ENCODE measurements at places on chromosomes 5 and 9. TPM values are rescaled to one million over a fixed set of nuclear protein-coding genes. Genes with fewer than 3 reads are reported as not detected.
A peak's percentile ranks its signal among the peaks of the same experiment; 100 is the strongest.

GRCh38 chr5:108629779-108630528 is 117.7 kb upstream of the FER start:
- no peak for DNase-seq

- DNase-seq: no peak
These were observed 19.4 kb downstream of the ENHO start for GRCh38 chr9:34503406-34503805.

DNA sequence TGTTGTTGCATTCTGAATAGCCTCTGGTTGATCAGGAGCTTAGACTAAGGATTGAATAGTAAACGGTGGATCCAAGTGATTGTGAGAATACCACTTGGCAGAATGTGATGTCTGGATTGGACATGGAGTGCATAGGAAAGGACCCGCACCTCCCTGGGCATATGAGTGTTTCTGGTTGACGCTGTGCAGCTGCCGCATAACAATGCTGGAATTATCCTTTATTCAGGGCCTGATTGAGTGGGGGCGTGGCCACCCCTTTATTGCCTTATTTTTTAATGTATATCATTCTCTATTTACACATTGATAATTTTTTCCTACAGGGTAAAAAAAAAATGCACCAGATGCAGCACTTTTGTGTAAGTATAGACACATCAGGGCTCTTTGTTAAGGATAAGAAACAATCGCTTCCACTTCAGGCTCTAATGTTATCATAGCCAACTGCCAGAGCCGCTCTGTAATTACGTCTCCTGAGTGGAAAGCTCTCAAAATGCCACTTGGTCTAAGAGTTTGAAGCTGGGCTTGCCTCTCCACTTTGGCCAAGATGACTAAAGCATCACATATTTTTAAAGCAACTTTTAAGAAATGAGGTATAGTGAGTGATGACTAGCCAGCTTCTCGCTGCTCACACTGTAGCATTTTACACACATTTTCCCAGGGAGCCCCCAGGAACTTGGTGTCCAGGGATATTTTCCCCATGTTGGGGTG is 5.7 kb downstream of the FGD3 start:
- DNase-seq: no peak

- no peak for DNase-seq
These were observed 1124.7 kb upstream of the WWC1 start for GRCh38 chr5:167166696-167167095.

DNA sequence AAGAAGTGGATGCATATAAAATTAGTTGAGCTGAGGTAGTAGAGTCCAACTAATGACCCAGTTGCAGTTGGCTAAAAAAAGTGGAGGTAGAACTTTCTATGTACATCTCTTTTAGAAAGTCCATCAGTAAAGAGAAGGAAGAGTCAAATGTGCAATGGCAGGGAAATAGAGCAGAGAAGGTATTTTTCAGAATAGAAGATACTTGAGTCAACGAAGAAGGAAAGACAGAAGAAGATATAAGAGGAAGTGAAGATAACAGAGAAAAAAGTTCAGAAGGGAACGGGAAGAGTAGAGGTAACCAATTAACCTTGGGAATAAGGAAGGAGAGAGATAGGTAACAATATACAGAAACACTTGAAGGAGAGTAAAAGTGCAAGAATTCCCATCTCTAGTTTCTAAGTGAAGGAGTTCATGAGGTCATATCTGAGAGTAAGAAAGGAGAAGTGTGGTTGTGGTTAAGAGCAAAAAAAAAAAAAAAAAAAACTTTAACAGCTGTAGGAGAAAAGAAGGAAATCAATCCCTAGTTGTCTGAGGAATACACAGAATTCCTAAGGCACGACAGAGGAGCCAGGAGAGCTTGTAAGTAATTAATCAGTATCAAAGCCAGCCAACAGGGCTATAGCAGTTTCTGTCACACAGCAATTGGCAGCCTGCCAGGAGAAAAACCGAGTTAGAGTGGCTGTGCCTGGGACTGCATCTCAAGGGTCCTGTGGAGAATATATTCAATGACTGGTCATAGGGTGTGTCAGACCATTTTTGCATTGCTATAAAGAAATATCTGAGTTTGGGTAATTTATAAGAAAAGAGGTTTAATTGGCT is 61.0 kb downstream of the ARL15 start:
- no peak for DNase-seq

The PCDH12 gene
- not detected for polyA plus RNA-seq

DNA sequence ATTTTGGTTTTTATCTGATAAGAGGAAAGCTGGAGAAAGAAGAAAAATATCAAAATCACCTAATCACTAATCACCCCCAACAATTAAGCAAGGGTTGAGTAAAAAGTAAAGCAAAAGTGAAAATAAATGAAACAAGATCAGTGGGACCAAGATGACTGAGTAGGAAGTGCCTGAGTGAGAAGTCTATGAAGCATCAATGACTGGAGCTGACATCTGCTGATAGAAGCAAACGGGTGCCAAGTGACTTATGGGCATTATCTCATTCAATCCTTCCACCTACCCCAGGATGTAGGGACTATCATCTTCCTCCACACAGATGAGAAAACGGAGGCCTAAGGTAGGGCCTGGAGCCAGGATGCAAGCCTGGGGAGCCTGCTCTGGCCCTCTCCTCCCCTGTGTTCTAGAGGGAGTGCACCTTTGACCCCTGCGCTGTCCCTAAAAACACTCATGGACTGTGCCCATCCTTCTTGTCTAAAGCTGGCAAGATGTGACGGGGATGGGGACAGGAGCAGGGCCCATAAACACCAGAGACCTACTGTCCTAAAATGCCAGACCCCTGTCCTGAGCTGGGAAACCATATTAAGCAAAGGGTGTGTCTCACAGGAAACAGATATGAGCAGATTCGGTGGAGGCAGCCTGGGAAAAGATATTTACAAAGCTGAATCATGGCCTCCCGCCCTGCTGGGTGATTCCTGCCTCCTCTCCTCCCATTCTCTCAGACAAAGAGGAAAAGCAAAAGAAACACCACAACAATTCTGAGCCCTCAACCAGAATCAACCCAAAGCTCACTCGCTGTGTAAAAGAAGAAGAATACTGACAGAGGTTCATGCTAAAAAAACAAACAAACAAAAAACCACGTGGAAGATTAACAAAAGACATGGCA is 116.0 kb downstream of the AUH start:
- DNase-seq: peak; percentile 15

GRCh38 chr9:135533113-135533512 is 11.9 kb downstream of the LCN1 start:
- no peak for DNase-seq

The F2RL2 gene
- polyA plus RNA-seq: 5.6 TPM

The MZB1 gene
- 0.09 TPM for polyA plus RNA-seq

DNA sequence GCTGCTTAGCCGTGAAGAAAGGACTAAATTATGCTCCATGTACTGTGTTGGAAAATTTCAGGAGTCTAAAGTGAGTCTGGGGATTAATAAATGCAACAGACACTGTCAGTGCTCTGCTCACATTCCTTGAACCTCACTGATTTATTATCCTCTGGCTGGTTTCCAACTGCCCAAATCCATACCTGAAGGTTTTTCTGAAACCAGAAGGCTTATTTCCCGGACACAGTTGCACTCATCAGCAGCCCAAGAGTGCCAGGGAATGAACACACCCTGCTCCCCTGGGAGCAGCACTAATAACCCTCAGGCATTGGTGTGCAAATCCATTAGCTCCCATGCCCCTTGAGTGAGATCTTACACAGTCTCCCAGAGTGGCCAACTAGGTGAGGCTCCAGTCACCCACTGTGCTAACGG is 38.7 kb downstream of the F2R start:
- DNase-seq: no peak

- DNase-seq: no peak
These were observed 9.5 kb downstream of the GZMK start for GRCh38 chr5:55033568-55033967.

DNA sequence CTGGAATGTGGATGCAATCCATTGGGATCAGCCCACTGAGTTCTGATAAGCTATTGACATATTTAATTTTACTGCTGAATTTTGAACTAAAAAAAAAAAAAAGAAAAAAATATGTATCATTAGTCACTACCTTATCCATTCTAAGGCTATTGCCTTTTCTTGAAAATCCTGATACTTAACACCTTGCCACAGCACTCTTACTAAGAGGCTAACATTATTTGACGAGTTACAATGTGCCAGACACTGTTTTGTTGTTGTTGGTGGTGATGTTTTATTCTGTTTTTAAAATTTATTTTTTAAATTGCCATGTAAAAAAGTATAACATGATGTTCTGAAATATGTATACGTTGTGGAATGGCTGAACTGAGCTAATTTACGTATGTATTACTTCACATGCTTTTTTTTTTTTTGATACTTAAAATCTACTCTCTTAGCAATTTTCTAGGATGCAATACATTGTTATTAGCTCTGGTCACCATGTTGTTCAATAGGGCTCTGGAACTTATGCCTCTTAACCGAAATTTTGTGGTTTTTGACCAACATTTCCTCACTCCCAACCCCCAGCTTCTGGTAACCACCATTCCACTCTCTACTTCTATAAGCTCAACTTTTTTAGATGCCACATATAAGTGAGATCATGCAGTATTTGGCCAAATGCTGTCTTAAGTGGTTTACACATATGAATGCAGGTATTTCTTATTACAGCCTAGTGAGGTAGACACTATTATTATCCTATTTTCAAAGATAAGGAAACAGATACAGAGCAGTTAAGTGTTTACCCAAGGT is 134.8 kb upstream of the PCA3 start:
- DNase-seq: no peak

GRCh38 chr5:38615981-38616451 is 59.6 kb upstream of the LIFR start:
- no peak for DNase-seq

DNA sequence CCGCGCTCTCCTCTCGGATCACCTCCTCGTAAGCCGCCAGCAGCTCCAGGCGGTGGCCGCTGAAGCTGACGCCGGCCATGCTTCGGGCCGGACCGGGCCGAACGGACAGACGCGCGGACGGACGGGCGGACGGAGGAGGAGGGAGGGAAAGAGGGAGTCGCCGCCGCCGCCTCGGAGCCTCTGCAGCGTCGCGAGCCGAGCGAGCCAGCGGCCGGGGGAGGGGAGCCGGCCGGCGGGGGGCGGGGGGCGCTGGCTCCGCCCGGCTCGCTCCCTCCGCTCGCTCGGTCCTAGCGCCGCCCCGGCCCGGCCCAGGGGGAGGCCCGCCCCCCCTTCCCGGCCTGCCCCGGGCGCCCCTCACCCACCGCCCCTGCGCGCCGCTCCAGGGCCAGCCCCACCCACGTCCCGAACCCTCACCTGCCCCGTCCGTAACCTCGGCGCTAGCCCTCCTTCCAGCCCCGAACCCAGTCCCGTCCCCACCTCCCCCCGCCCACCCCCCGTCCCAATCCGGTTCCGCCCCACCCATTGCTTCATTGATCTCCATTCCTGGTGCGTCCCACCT is at the start of gene DBN1:
Gene DBN1 (minus strand): TSS at position 192 of the 559 bp plus-strand sequence. CDS start 113 bp downstream, at position 79.
- peak; percentile 44 for DNase-seq

The MARCOL gene
- 0.11 TPM for polyA plus RNA-seq

The PCDHA4 gene
- 1.9 TPM for polyA plus RNA-seq

The CBY3 gene
- not detected for polyA plus RNA-seq

GRCh38 chr9:104319685-104320084 is 184.4 kb upstream of the OR13F1 start:
- DNase-seq: no peak

- no peak for DNase-seq
These were observed 79.9 kb downstream of the GAPVD1 start for GRCh38 chr9:125341566-125341965.

DNA sequence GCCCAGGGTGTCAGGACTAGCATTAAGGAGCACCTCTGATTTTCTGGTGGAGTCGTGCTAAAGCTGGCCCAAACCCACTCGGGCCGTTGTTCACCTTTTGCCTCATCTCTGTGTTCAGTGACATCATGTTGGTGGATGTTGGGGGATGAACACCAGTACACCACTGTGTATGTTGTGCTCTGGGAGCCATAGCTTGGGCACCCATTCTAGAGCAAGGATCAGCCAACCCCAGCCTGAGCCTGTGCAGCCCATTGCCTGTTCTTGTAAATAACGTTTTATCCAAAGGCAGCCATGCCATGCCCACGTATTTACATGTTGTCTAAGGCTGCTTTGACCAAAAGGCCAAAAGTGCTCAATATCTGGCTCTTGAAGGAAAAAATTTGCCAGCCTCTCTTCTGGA is 245.6 kb downstream of the FANCC start:
- no peak for DNase-seq

GRCh38 chr9:72681283-72681630 is 159.8 kb downstream of the TMC1 start:
- DNase-seq: no peak

GRCh38 chr9:77595426-77596095 is 52.6 kb downstream of the GNA14 start:
- DNase-seq: no peak

DNA sequence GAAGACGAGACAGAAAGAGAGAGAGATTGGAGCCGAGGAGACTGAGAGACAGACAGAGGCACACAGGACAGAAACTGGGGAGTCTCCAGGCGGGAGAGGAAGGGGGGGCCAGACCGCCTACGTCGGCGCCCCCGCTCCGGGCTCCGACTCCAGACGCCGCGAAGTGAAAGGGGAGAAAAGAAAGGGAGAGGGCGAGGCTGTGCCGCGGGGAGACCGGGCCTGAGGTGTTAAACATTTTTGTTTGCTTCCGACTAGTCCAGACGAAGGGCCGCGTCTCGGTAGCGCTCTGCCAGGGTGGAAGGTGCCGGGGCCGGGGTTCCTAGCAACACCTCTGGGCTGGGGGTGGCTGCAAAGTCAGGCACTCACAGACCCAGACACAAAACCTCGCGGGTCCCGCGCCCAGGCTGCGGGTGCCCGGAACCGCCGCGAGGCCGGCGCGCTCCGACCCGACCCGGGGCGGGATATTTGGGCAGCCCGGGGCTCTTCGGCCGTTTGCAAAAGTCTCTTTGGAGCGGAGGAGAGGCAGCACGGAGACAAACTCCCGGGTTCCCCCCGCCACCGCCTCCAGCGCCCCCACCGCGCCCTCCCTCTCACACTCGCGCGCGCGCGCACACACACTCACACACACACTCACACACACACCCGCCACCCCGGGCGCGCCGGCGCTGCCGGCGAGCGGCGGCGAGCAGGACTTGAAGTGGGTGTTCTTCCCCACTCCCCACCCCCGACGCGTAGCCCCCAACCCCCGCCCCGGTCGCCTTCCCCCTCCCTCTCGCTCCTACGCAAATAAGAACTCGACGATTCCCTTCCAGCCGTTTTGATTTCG is 626 bp upstream of the FST start:
- peak; percentile 41 for DNase-seq

- peak; percentile 4 for DNase-seq
These were observed 51.6 kb downstream of the ENTREP1 start for GRCh38 chr9:69376651-69377050.

DNA sequence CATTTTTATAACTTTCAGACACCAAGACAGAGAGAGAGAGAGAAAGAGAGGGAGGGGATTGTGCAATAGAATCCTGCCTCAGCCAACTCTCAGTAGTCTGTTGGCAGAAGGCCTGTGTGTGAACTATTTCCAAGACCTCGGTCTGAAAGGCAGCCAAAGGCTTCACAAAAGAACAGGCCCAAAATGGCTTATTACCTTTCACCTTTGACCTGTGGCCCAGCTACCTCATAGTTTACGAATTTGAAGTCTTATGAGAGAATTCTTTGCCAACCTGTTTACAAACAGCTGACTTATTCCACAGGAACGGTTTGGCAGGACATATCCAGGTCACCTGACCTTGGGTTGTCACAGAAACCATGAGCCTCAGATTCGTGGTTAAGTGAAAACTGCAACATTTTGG is 48.6 kb downstream of the NR2F1-AS1 start:
- DNase-seq: peak; percentile 9

GRCh38 chr5:136396886-136397285 is 31.5 kb upstream of the TRPC7 start:
- no peak for DNase-seq

- DNase-seq: no peak
These were observed 88.8 kb downstream of the TLE4 start for GRCh38 chr9:79660615-79661014.

All from A549 (cell line).